Hippocampal formation (tissue), 2 donors: ENCODE measurements at places on chromosomes 3 and 15.

GRCh38 chr15:59152694-59153450 lies 47.9 kb downstream of the CCNB2 start:
- no peak for DNase-seq

- no peak for DNase-seq
These were observed 121.0 kb downstream of the GABRB3 start for GRCh38 chr15:26651909-26652308.

- DNase-seq, result no peak
These were observed 290.0 kb upstream of the PLSCR5 start for GRCh38 chr3:146895026-146895749.

DNA sequence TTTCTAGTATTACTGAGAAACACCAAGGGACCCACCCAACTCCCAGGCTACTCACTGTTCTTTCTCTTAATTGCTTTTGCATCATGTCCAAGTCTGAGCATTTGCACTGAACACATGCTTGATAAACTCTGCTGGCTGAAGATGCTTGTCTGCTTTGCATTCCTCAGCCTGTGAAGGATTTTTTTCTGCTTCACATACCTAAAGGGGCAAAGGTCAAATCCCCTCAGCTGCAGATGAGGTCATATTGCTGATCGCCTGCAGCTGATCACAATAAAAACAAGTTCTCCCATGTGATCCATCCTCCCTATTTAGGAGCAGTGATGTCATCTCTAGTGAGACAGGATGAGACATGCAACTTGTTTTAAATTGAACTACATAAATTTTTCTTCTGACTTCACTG lies 84.6 kb upstream of the DCBLD2 start:
- no peak for DNase-seq
